ENCODE measurements at places on chromosomes 2 and 18.

DNA sequence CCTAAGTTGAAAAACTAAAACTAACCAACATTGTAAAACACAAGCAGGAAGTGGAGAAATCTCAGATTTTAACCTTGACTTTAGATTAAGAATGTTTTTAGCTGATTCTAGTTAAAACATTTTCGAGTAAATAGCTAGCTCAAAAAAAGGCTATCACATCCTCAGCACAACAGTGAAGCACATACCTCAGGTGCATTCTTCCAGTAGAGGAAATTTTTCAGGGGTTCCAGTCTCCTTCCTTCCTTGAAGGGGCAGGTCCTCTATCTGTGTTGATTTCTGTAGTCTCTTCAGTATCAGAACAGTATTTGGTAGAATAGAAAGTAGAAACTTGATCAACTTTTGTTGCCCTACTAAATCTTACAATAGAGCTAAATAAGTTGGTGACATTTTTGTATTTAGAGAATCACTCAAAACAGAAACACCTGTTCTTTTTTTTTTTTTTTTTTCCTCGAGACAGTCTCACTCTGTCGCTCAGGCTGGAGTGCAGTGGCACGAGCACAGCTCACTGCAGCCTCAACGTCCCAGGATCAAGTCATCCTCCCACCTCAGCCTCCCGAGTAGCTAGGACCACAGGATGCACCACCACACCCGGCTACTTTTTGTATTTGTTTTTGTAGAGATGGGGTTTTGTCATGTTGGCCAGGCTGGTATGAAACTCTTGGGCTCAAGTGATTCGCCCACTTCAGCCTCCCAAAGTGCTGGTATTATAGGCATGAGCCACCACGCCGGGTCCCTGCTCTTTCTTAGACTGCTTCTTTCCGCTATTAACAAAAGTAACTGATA is 6.9 kb upstream of the GPR155 start:
- DNase-seq, result no peak

GRCh38 chr18:13368080-13368813 is 149.7 kb downstream of the LDLRAD4 start:
- DNase-seq, result no peak

DNA sequence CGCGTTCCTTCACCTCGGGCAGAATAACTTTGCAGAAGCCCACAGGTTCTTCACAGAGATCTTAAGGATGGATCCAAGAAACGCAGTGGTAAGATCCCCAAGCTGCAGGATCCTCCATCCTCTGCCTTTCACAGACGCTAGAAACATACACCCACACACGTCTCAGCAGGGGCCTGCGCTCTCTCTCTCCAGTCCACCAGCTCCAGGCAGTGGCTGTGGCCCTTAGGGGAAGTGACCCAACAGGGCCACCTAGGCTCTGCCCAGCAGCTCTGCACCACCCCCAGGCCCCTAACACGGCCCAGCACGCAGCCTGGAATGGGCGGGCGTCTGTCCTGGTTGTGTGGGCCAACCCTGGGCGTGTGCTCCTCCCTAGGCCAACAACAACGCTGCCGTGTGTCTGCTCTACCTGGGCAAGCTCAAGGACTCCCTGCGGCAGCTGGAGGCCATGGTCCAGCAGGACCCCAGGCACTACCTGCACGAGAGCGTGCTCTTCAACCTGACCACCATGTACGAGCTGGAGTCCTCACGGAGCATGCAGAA is 40.4 kb downstream of the ADI1 start:
- no peak for DNase-seq

DNA sequence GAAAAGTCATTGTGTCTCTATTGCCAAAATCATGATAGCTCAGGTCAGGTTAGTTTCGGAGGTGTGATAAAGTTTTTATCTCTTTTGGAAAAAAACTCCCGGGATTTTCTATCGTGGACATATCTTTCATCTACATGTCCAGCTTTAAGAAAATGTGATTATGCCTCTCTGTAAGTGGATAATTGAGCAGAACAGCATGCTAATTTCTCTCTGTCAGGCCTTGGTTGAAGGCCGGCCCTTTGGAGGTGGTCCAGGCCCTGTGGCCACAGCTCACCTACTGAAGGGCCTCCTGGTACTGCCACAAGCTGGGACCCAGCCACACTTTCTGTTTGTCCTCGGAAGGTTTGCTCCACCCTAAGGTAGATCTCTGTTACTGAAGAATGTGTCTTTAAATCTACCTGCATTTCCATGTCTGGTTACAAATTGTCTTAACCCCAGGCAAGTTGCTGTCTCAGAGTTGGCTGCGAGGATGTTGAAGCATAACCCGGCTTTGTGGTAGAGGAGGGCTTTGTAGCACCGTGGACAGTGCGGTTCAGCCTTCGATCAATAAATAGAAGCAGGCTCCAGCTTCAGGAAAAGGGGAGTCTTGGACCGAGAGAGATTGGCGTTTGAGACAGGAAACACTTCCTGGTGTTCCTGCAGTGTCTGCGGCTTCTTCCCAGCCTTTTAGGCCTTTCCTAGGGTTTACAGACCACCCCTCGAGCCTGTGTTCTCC is 25.5 kb downstream of the TCF7L1 start:
- no peak for DNase-seq

DNA sequence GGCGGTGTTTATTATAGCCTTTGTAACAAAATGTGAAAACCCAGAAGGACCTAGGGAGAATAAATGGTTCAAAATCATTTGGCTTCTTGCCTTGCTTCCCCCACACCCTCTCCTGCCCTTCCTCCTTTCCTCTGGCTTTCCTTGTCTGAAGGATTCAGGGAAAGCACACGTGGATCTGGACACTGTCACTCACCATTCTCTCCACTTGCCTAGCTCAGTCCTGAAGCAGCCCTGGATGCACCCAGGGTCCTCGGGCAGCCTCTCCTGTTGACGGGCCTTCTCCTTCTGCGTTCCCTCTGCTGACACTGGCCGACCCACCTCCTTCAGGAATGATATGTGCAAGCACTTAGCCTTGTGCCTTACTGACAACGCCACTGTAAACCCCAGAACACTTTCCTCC is 68.4 kb downstream of the FAM210A start:
- no peak for DNase-seq

GRCh38 chr18:27627927-27628326 is 442.8 kb upstream of the CHST9 start:
- no peak for DNase-seq

- DNase-seq, result no peak
Observed at GRCh38 chr2:238498691-238499295, 72.1 kb downstream of the ASB1 start.

DNA sequence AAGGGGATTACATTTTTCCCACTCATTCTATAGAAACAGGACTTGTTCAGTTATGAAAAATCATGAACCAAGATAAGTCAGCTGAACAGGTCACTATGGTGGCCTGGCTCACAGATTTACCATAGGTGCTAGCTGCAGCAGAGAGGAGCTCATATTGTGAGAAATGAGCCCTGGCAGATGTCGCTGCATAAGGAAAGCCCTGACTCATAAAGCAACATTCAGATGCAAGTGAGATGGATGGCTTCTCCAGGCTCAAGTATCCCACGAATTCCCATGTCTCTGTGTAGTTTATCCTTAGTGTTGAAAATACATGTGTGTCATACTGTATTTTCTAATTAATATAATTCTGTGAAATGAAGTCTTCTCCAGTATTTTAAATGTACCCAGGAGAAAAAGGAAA is 115.0 kb upstream of the LHCGR start:
- DNase-seq, result no peak

DNA sequence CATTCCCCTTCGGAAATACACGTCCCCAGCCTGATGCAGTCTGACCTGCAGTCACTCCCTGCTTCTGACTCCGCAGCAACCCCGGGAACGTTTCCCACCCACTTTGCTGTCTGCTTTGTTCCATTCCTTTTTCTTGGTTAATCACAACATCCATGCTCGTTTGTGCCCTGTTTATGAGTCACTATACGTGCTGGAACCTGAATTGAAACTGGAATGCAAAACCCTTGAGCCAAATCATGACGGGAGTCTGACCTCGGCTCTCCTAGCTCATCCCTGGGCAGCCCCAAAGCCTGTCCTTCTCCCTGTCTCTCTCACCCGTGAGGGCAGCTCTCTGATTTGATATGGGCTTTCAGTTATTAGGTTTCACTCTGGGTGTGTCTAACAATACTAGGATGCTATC is 57.1 kb upstream of the RNF152 start:
- no peak for DNase-seq

- DNase-seq, result no peak
Observed at GRCh38 chr2:36371928-36372391, 16.4 kb downstream of the CRIM1 start.

DNA sequence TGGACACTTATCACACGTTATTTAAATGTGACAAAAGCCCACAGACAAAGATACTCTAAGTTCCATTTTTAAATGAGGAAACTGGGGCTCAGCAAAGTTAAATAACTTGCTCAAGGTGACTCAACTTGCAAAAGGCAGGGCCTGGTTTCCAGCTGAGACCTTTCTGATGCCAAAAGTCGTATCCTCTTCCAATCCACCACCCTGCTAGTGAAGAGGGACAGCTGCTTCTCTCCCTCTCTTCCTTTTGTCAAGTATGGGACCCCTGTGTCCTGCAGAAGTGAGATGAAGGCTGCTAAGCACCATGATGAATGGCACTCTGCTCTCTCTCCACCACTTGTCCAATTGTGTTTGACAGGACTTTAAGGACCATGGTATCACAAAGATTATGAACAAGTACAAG is 140.9 kb downstream of the DYM start:
- DNase-seq, result no peak

DNA sequence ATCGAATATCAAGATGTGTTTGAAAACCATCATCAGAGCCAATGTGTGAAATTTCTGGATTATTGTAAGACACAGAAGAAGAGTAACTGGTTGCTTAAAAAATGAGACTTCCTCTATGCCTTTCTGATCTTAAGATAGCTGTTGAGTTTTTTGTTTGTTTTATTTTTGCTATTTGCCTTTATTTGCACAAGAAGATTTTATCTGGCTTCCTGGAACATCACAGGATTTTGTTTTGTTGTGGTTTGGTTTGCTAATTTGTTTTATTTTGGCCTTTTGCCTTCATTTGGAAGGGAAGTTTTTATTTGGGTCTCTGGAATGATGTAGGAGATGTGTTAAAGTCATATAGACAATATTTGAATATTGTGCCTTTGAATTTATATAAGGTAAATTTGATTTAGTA is 3.9 kb upstream of the CYTIP start:
- no peak for DNase-seq

- DNase-seq, result no peak
Observed at GRCh38 chr2:8925411-8925810, 78.1 kb downstream of the MBOAT2 start.

DNA sequence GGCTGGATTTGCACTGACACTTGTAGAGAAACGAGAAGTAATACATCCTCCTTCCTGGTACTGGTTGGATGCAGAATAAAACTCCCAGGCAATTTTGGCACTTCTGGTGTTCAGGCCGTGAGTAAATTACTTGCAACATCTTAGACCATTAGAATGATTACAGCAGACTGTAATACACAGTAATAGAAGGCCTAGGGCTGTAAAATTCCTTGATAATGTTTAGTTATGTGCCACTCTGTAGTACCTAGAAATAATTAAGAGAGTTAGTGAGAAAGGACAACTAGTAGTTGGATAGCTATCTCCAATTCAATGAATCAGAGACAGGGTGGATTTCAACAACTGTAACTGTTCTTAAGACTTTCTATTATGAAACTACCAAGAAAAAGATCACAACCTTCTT is 356.3 kb upstream of the SETBP1 start:
- no peak for DNase-seq

- no peak for DNase-seq
Observed at GRCh38 chr2:234861841-234862735, 89.7 kb upstream of the SH3BP4 start.

GRCh38 chr2:127255721-127256120 is 35.6 kb upstream of the CYP27C1 start:
- DNase-seq, result no peak

GRCh38 chr2:5781679-5782078 is 89.5 kb downstream of the SOX11 start:
- no peak for DNase-seq

DNA sequence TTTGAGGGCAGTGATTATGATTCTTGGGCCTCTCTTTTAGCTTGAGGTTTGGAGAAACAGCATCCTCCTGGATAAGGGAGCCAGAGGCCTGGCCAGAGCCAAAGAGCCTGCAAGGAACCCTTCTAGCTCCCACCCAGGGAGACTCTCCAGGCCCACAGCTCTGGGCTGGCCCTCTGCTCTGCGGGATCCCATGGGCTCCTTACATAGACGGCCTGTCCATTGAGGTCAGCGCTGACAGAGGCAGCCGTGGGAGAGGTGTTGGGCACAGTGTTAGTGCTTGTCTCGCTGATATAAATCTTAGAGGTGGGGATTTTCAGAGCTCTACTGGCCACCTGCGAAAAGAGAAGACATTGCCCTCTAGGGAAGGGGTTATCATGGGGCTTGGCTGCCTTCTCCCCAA is 67.2 kb downstream of the XDH start:
- DNase-seq, result no peak

DNA sequence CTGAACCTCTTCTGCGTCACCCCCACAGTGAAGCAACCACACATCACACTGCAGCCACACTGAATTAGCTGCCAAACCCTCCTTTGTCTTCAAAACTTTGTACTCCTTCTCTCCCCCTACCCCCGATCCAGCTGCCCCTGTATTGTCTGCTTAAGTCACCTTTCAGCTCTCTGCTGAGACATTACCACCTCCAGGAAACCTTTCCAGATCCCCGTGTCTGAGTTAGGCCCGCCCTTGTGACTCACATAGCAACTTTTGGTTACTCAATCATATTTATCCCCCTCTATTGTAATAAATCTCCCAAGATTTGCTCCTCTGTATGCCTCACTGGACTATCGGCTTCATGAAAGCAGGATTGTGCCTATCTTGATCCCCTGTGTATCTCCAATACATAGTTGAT is 82.8 kb upstream of the CDCA7 start:
- no peak for DNase-seq

- no peak for DNase-seq
Observed at GRCh38 chr2:188819792-188820191, 154.4 kb upstream of the COL3A1 start.

GRCh38 chr18:51275712-51276476 is 78.4 kb upstream of the MEX3C start:
- DNase-seq, result no peak

GRCh38 chr2:214995926-214996670 is 142.3 kb downstream of the ABCA12 start:
- no peak for DNase-seq

DNA sequence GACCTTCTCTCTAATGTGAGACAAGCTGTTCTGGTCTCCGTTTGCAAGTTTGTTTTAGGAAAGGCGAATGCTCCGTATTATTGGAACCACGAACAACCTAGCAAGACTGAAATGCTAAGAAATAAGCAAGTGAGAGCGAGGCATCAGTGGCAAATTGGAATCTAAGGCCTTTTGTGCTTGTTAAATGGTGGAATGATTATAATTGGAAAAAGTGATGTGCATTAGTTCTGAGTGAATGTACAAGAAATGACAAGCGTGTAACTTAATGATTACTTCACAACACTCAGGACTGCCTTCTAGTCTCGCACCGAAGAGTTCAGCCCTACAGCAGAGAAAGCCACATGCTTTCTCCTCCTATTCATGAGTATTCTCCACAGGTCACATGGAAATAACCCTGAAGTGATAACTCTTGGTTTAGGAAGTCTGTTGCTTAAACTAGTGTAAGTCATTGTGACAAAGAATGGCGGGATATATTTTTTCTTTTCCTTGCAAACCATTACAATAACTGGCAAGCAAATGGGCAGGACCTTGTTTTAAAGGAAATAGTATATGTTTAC is 392.2 kb upstream of the FIGN start:
- no peak for DNase-seq

GRCh38 chr2:158965107-158965506 is 3.3 kb upstream of the TANC1 start:
- no peak for DNase-seq

- DNase-seq, result no peak
Observed at GRCh38 chr2:151182899-151183809, 78.5 kb downstream of the RBM43 start.
